ENCODE measurements at places on chromosomes 2 and 18.

DNA sequence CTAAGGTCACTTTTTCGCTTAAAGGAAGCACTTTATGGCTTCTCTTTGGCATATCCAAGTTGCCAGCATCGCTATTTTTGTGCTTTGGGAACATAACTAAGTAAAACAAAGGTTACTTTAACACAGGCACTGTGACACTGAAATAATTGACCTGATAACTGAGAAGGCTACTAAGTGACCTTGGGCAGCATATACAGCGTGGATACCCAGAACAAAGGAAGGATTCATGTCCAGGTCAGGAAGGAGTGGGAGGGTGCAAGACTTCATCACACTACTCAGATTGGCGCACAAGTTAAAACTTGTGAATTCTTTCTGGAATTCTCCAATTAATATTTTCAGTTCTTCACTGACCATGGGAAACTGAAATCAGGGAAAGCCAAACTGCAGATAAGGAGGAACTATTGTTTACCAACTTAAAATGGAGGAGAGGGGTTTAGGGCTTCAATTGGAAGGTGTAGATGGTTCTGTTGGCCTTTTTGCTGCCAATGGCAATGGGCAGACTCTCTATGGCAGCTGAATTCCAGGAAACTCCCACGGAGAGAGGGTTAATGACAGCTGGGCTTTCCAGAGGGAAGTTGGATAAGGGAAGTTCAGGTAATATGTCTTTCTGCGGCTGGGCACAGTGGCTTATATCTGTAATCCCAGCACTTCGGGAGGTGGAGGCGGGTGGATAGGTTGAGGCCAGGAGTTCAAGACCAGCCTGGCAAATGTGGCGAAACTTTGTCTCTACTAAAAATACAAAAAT is 45.3 kb downstream of the COMMD1 start:
- DNase-seq, result no peak

- no peak for DNase-seq
Measured at GRCh38 chr2:159903443-159904126, 105.6 kb upstream of the CD302 start.

DNA sequence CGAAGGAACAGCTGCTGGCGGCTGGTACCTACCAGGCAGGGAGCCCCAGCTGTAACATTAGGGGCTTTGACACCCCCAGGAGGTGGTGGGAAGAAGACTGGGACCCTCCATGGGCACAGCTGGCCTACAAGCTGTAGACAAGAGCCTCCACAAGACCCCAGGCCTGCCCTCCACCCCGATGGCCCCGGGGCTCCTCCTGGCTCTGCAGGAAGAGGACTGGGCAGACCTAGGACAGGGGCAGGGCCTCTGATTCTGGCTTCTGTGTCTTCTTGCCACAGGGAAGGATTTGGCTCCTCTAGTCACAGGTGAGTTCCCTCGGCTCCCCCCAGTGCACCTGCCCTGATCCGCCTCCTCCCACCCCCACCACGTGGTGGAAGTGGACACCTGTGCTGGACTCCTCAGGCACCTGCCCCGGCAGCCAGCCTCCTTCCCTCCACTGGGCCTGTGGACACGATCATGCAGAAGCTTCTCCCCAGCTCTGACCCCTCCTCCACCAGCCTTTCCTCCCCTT is 53.4 kb upstream of the ODC1 start:
- DNase-seq, result no peak

GRCh38 chr2:157172866-157173578 is 84.5 kb upstream of the GALNT5 start:
- DNase-seq, result no peak

- no peak for DNase-seq
Measured at GRCh38 chr2:118911166-118911856, 30.7 kb upstream of the MARCO start.

GRCh38 chr2:85506768-85507181 is 32.2 kb upstream of the MAT2A start:
- no peak for DNase-seq

DNA sequence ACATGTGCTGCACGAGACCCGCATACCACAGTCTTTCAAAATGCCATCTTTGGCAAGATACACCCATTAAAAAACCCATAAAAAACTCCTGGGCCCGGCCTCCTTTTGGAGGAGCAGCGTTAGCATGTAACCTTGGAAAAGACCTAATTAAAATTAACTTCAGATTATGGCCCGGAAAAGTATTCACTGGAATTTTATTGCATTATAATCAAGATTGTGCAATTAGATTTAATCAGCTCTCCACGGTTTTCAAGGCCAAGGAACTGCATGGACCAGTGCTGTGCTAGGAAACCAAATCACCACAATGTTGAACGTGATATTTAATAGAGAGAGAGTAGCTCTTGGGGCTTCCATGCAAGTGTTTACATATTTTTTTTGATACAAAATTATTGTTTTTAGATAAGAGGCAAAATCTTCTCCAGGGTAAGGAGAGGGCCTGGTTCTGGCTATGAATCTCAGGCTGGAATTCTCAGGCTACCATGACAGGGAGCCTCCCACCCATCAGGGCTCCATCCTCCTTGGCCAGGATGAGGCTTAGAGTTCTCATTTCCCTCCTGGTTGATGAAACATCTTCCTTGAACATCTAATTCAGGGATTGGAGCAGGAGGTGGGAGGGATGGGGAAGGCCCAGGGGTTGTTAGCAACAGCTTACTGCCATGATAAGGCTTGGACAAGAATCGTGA is 82.0 kb upstream of the TTC39C start:
- no peak for DNase-seq

DNA sequence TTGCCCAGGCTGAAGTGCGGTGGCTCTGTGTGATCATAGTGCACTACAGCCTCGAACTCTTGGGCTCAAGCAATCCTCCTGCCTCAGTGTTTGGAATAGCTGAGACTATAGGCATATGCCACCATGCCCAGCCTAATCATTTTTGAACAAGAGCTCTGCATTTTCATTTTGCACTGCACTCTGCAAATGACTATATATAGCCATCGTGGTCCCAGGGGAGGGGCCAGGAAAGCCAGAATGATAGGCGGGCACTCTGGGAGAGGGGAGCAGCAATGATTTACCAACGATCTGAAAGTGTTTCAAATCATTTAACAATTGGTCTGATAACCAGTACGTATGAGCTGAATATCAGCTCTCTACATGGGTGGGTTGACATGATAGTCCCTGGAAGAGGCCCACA is 22.3 kb upstream of the ST3GAL5 start:
- no peak for DNase-seq

GRCh38 chr2:240622060-240622411 is 3.2 kb upstream of the GPR35 start:
- DNase-seq, result no peak

DNA sequence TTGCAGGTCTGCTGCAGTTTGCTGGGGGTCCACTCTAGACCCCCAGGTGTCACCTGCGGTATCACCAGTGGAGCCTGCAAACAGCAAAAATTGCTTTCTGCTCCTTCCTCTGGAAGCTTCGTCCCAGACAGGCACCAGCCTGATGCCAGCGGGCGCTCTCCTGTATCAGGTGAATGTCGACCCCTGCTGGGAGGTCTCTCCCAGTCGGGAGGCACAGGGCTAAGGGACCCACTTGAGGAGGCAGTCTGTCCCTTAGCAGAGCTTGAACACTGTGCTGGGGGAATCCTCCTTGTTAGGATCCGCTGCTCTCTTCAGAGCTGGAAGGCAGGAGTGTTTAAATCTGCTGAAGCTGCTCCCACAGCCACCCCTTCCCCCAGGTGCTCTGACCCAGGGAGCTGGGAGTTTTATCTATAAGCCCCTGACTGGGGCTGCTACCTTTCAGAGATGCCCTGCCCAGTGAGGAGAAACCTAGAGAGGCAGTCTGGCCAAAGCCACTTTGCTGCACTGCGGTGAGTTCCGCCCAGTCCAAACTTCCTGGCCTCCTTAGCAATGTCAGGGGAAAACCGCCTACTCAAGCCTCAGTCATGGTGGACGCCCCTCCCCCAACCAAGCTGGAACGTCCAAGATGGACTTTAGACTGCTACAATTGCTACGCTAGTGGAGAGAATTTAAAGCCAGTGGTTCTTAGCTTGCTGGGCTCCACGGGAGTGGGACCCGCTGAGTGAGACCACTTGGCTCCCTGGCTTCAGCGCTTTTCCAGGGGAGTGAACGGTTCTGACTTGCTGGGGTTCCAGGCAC is 652.5 kb downstream of the KCNJ3 start:
- DNase-seq, result no peak
